ENCODE measurements at places on chromosomes 16 and 17.

DNA sequence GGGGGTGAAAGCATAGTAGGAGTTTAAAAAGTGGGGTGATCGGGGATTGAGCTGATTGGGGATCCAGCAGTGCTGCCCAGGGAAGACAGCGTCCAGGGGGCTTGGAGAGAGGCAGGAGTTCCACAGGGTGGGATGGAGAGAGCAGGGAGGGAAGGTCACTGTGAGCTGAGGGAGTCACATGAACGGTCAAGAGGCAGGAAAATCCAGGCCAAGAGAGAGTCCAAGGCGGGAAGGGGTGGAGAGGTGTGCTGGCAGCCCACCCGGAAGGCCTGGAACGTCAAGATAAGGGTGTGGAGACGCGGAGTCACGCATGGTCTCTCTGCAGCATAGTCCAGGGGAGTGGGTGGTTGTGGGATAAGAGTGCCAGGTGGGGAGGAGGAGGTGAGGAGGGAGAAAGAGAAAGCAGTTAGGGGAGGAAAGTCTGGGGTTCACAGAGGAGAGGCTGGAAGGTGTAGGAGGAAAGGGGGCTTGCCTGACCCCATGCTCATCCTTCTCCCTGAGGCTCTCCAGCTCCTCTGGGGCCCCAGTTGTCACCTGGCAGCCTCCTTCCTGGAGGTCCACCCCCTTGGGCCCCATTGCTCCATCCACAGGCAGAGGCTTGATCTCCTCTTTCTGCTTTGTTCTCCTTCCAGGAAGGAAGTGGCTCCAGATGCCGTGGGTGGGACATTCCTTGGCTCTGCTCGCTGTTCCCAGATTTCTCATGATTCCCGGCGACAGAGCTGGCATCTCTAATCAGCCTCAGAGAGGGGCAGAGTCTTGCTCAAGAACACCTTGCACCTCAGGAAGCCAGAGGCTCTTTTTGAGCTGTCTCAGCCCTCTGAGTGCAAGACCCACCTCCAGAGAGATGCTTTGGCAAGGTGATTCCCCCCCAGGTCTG, 28.7 kb downstream of the CCR7 start:
- no peak for DNase-seq

GRCh38 chr16:12009462-12009861, 32.9 kb downstream of the SNX29 start:
- DNase-seq, result no peak

DNA sequence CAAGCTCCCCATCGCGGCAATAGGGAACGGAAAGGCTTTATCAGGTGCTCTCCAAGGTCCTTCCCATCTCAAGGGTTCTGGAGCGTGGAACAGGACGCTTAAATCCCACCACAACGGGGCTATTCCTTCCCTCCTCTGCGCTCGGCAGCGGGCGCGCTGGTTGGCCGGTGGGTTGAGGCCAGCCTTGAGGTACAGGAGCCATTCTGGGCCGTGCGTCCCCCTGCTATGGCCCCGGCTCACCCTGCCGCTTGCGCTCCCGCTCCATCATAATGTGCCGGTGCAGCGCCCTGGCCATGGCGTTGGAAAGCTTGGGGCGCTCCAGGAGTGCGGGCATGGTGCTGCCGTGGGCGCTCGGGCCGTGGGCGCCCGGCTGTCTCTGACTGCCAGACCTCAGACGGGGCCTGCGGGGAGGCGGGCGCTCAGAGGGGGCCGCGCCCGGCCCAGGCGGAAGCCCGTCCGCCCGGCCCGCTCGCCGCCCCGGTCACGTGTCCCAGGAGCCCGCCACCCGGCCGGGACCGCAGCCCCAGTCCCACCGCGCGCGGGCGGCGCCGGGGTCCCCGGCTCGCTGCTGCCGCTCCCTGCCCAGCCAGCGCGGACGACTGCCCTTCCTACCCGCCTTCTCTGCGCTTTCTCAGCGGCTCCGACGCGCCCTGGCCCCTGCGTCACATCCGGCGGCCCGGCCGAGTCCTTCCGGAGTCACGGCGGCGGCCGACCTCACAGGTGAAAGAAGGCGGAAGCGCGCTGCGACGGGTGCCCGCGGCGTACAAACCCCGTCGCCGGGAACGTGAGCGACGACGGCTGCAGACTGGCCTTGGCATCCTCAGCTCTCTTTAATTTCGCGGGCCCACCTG, at the start of gene GPS2:
Gene GPS2 (minus strand): TSS at position 642 of the 851 bp plus-strand sequence. CDS start 308 bp downstream, at position 334.
- DNase-seq, result peak; percentile 91

DNA sequence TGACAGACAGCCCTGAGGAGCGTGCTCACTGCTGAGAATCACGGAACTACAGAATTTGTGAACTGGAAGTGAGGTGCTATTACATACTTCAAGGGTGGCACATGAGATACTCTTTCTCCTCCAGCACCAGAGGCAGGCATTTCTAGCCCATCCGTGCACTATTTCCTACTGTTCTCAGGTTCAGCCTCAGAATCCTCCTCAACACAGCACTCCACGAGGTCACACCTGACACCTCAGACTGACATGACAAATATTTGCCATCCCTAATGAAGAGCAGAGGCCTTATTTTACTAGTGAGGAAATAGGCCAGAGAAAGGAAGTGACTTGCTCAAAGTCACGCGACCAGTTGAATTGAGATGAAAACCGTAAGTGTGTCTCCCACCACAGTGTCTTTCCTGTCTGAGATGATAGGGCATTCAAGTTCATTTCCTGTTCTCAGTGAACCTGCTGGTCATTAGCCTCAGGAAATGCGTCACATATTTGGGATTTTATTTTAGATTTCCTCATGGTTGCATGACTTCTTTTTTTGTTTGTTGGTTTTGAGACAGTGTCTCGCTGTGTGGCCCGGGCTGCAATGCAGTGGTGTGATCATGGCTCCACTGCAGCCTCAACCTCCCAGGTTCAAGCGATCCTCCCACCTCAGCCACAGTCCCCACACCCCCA, 23.6 kb downstream of the SEZ6 start:
- DNase-seq, result peak; percentile 11

DNA sequence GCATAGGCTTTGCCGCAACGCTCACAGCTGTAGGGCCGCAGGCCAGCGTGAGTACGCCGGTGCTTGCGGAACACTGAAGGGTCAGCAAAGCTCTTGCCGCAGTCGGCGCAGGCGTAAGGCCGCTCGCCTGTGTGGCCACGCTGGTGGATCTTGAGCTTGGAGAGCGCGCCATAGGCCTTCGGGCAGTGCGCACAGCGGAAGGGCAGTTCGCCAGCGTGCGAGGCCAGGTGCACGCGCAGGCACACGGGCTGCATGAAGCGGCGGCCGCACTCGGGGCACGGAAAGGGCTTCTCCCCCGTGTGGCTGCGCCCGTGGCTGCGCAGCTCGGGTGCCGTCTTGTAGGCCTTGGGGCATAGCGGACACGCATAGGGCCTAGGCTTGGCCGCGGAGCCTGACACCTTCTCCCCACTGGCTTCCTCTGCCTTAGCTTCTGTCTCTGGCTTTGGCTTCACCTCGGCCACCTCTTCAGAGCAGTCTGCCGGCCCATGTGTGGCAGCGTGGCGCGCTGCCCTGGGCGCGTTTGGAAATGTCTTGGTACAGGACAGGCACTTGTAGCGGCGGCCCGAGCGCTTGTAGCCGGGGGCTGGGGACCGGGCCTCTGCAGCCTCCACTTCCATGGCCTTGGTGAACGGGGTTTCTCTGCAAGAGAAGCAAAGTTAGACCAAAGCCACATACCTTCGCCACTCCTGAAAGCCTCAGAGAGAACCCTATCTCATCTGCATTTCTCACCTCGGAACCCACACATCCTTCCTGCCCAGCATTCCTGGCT, 10.0 kb downstream of the ZNF668 start:
- no peak for DNase-seq

DNA sequence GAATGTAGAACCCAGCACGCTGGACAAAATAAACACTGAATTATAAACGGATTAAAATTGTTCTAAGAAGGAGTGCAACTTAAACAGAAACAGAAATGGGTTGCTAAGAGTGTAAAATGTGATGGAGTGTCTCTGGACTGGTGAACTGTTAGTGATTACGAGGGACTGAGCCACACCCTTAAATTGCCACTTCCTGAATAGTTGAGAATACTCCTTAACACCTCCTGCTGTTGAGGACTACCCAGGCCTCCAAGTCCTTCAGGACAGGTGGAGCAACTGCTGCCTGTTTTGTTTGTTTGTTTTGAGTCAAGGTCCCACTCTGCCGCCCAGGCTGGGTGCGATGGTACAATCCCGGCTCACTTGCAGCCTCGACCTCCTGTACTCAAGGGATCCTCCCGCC, 25.8 kb upstream of the IRF8 start:
- DNase-seq, result no peak

DNA sequence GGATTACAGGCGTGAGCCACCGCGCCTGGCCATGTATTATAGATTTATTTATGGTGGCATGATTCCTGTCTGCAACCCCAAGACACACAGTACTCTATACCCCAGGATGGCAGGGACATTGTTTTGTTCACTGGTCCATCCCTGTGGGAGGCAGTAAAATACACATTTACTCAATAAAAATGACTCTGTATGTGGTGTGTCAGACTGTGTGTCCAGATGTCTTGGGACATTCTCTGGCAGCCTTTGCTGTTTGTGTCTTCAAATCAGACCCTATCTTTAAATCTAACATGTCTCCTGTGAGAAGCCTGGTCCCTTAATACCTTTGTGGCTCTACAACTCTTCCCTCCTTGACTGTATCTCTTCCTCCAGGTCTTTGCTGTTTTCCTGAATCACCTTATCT, 1.7 kb upstream of the COASY start:
- no peak for DNase-seq

- no peak for DNase-seq
Observed at GRCh38 chr16:64693946-64694345, 427.9 kb downstream of the CDH11 start.

DNA sequence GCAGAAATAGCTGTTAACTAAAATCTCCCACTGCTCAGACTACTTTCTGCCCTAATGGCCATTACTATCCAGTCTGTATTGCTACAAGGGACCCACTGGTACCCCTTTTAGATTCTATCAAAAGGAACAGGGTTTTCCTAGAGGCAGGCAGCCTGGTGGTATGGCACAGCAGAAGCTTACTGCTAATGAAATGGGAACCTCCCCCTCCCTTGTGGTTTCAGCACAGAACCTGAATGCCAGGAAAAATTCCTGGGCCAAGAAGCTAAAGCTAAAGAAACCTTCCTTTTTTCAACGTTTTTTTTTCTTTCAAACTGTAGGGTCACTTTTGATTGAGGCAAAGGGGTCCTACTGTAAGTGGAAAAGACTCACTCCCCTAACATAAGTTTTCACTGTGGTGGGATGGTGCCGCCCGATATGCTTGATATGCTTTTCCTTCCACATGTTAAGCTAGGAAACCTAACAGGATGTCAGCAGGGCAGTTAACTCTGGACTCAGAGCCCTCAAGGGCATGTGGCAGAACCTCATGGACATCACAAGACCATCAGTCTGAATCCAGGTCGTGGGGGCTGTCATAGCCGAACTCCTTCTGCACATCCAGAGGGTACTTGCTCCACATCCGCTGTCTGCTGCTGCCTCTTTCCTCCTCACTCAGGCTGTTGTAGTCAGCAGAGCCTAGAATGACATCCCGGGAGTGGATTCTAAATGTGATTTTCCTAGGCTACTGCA, 9.8 kb downstream of the SLC7A6OS start:
- no peak for DNase-seq

DNA sequence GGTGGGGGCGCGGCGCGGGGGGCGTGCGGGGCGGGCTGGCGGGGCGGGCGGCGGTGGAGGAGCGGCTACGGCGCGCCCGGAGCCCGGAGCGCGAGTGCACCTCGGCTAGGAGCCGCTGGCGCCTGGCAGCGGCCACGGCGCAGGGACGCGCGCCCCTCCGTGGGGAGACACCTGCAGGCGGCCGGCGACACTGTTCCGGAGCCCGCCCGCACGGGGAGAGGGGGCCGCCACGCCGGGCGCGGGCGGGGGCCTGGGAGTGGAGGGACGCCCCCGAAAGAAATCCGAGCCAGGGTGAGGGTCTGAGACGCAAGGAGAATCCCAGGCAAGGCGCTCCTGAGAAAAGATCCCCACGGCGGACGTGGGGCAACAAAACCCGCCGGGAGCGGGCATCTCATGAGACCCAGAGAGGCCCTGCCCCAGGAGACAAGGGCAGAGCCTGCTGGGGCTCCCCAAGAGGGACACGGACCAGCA, at the start of gene GSG1L:
Gene GSG1L (minus strand): TSS at position 124 of the 471 bp plus-strand sequence. CDS start 290 bp downstream, outside the sequence.
- DNase-seq, result no peak

DNA sequence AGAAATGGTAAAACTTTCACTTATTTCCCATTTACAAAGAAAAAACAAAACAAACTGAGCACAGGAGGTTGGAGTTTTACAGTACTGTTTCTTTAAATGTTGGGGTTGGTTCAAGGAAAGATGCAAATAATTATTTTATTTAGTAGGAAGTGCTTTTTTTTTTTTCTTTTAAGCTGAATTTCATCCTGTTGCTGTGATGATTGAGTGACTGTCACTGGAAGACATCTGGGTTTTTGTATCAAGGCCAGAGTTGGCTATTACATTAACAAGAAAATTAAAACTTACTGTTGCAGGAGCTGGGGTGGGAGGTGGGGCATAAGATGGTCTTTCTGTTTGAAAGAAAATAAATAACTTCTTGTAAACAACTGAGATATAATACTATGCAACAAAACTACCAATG, 2.3 kb downstream of the SMARCE1 start:
- DNase-seq, result no peak

DNA sequence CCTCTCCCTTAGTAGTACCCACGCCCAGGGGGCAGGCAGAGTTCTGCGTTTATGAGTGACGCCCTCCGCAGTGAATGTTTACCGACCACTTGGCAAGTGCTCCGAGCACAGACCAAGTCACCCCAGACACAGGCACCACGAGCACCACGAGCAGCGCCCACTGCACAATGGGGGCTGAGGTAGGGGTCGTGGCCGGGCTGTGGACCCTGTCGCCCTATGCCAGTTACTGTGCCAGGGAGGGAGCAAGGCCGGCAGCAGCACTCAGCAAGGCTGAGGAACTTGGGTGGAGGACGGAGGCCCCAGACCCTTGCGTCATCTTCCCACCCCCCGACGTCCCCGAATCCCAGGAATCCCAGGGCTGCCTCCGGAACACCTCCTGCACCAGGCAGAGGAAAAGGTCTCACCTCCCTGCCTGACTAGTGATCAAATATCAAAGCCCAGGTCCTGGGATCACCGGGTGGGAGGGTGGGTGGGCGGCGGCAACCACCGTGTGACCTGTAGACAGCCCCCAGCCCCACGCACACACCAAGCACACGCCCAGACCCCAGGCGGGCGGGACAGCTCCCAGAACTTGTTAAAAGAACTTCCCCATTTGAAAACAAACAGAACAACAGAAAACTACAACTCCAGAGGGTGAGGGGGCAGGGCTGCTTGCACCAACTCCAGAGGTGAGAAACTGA, 5.4 kb downstream of the VASN start:
- no peak for DNase-seq

DNA sequence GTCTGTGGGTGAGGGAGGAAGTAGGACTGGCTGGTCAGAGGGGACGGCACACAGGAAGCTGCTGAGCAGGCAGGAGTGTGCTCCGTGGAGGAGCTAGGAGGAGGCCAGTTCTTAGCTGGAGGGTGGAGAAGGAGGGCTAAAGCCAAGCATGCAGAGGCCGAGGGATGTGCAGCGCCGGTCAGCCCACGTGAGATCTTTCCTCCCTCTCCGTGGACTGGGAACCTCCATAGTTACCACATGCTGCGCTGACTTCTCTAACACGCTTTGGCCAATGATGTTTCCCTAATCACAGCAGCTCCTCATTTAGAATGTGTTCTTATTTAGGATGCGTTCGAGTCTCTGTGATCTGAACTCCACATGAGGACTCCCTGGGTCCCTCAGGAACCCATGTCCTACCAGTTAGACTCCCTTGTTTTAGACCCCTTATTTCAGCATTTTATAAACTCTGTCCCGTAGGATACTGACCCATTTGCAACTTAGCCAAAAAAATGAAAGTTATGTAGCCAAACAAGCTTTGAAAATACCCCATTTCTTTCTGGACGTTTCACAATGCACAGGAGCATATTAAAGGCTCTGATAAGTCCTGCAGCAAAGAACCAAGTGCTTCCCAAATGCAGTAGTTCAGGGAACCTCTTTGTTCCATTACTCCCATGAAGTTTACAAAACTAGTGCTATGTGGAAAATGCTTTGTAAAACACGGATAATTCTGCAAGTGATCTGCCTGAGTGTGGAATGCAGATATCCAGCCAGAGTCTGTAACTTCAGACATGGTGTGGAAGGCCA, 51.4 kb downstream of the IRF8 start:
- DNase-seq, result no peak
